Activated CD8-positive, alpha-beta memory T cell treated with anti-CD3 and anti-CD28 coated beads, Interleukin-2, amount 10 ng/mL, durations not matched to agents 7 days and 5 days (primary cell): ENCODE measurements at places on chromosomes 3 and 15.

- DNase-seq = no peak
These were observed 627.5 kb upstream of the LMCD1 start for GRCh38 chr3:7874116-7874515.

GRCh38 chr3:137103739-137104138 is 146.0 kb downstream of the IL20RB start:
- no peak for DNase-seq

DNA sequence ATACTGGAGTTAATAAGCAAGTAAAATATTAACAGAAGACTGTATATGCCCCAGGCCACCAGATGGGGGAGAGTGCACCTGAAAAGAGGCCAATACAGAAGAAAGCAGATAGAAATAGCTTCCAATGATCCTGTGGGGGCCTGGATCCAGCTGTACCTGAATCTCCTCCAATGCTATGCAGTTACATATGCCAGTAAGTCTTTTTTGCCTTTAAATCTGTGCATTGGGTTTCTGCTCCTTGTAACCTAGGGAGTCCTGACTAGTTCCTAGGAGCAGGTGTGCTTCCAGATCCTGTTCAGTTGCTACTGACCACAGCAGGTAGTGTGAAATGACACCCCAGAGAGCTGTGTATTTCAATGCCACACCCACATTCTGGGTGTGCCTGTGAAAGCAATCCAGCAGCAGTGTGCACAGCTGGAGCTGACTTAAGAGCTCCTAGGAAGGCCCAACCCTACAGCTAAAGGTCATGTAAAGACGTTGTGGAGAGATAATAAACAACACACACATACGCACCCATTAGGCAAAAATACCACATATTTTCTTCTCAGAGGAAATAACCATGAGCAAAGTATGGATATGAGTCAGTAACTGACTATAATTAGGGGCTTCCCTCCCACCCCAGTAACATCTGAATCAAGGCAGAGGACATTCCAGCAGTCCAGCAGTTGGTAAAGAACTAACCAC is 62.2 kb upstream of the AKAP13 start:
- DNase-seq = peak; percentile 80

DNA sequence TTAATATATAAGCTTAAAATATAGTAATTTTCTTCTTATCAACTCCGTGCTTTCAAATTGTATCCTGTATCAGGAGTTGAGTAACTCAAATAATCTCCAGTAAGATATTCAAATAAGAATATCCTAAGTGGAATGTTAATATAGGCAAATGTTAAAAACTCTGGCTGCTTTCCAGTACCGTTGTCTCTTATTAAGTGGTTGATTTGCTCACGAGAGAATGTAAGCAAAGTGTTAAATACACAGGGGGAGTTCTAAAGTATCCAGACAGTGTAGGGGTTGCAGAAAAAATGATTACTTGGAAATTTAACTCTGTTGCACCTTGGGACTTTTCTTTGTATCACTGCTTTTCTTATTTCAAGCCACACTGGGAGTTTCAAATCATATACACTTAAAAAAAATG is 478.9 kb upstream of the TBL1XR1 start:
- DNase-seq = no peak

DNA sequence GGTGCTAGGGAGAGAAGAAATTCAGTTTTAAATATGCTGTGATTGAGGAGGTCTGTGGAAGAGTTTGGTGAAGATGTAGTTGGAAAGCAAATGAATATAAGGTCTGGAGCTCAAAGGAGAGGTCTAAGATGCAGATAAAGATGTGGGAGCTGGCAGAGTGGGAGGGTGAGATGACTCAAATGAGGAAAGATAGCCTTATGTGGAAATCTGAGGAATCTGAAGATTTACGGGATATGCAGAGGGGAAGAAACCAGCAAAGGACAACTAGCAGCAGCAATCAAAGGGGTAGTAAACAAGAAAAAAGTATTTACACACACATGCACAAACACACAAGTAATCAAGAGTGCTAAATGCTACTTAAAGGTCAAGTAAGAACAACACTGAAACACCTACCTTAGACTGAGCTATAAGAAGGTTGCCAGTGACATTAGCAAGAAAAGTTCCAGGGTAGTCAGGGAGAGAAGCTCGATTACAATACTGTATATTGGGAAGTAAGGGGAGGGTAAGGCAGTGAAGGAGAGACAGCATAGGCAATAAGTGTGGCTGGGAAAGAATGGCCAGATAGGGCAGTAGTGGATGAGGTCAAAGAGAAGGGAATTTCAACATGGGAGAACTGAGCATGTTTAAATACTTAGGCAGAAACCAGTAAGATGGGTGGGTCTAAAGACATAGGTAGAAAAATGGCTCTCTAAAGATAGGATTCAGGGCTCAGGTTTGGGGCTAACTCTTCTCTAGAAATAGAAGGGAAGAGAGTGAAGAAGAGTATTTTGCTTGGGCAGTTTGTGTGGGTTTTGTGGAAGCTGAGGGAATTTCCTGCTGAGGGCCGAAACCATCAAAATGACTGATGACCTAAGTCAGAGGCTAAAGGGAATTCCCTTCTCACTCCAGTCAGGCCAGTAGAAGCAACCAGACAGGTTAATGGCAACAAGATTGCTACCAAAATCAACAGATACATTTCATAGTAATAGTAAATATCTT is 8.9 kb downstream of the CMTM6 start:
- DNase-seq = no peak

DNA sequence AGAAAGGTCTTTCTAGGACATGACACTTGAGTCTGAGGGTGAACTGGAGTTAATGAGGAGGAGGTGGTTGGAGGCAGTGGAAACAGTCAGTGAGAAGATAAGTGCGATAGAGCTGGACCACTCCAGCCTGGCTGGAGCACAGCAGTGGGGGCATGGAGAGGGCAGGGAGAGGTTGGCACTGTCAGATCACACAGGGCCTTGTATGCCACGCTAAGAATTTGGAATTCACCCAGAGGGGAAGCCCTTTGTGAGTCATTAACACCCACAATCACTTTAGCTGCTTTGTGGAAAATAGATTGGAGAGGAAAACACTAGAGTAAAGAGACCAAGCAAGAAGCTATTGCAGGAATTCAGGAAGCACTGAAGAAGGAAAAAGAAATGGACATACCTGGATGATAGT is 83.3 kb downstream of the ZNF621 start:
- DNase-seq = no peak

DNA sequence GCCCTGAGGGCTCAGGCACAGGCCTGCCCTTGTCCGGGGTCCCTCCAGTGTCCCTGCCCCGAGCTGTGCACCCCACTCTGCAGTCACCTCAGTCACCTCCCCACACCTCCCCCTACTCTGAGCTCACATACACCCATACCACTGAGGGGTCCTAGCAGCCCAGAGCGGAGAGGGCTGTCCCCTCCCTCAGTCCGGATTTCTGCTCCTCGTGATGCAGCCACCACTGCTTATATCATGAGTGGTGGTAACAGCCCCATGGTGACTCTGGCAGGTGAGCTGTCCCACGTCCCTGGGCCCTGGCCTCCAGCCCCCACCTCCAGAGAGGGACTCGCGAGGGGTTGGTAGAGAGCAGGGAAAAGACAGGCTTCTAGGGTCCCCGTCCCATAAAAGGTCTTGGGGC is 8.0 kb downstream of the CSPG4 start:
- no peak for DNase-seq

DNA sequence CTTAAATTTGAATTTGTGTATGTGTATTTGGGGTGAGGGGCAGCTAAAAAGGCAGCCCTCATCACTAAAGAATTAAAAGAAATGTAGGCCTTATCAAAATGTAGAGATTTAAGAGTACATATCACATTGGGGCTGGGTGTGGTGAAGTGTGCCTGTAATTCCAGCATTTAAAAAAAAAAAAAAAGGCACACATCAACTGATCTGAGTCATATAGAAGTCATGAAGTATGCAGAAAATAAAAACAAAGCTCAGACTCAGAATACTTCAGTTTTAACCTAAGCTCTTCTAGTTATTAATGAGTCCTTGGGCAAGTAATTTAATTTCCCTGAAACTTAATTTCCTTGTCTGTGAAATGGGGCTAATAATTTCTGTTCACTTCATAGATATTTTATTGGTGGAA is 31.6 kb downstream of the SLC24A1 start:
- DNase-seq = no peak

- no peak for DNase-seq
These were observed 7.7 kb upstream of the TRPC1 start for GRCh38 chr3:142716102-142716501.

DNA sequence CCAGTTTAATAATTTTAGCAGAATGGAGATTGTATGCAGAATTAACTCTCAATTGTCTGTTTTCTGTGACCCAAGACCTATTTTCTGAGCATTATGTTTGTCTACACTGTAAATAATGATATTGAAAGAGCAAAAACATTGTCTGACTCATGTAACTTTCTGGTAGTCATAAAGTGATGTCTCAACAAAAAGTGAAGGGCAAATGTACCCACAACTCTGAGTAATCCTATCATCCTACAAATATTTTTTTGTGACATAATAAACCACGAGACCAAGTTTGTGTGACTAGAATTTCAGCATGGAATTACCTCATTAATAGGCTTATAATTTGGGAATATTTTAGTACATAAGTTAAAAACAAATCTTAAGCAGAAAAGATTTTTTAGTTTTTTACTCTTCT is 15.4 kb upstream of the ABHD10 start:
- DNase-seq = no peak

- DNase-seq = no peak
These were observed 47.3 kb downstream of the P3H2 start for GRCh38 chr3:190073264-190074008.
